ENCODE measurements at places on chromosomes 7 and 10.
A peak's percentile ranks its signal among the peaks of the same experiment; 100 is the strongest.

- no peak for DNase-seq
These were observed 643.6 kb downstream of the IPMK start for GRCh38 chr10:57624066-57624465.

GRCh38 chr7:65225422-65226006 is 148.1 kb upstream of the ZNF92 start:
- DNase-seq, result no peak

DNA sequence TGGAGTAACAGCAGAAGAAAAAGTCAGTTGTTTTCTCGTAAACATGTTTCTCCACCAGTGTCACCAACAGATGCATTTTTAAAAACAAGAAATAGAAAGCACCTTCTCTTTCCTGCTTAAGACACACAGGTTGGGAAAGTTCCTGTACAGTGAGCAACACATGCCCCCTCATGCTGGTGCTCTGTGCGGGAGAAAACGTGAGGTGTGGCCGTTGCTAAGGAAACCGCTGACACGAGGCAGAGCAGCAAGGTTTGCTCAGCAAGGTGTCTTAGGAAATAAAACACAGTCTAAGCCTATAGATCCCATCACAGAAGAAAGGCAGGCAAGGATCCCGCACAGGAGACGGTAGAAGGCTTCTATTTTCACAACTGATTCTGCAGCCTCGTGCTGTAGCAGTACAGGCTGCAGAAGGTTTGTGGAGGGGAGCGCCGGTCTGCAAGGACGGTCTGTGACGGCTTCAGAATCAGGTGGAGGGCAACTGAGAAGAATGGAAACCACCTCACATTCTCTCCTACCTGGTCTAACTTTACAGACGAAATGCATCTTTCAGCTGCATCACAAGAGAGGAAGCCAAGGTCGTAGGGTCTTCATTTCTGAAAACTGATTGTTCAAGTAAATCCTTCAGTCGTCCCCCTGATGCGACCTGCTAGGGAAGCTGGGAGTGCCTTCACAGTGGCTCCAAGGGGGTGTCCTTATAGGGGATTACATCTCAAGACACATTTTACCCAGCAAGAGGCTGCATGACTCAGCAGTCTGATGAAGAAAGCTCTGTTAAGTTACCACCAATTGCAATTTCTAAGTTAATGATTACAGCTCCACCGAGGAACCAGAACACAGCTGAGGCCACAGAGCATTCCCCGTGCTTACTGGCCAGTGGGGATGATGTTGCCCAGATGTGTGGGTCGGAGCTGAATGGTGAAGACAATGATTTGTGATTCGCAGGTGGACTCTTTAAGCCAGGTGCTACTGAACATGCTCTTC is 150.7 kb upstream of the KLF14 start:
- DNase-seq, result no peak

GRCh38 chr10:17144032-17144431 is 14.4 kb upstream of the CUBN start:
- no peak for DNase-seq

DNA sequence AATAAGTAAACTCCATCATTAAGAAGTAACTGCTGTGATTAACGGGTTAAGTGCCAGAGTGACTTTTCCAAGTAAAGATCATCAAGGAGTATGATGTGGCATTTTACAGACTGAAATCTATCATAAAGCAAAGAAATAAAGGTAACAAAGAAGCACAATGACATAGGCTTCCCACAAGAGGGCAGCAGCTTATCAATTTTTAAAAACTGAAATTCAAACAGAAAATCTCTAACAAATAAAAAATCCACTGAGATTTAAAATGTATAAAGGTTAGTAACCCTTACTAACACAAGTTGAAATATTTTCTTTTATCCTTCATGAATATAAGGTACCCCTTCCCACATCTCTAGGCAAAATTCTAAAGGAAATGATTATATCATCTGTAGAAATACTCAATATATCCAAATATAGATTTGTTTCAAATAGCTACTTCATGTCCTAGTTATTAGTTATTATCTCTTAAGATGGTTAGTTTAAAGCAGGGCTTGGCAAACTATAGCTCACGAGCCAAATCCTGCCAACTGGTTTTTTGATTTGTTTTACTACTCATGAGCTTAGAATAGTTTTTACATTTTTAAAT is 29.2 kb downstream of the FAM3C start:
- peak; percentile 42 for DNase-seq

- DNase-seq, result no peak
These were observed 152.1 kb upstream of the LYZL2 start for GRCh38 chr10:30781670-30782121.

- DNase-seq, result no peak
These were observed 7.4 kb downstream of the TMEM248 start for GRCh38 chr7:66928388-66928787.

- no peak for DNase-seq
These were observed 10.6 kb downstream of the SLC25A16 start for GRCh38 chr10:68516766-68517165.

DNA sequence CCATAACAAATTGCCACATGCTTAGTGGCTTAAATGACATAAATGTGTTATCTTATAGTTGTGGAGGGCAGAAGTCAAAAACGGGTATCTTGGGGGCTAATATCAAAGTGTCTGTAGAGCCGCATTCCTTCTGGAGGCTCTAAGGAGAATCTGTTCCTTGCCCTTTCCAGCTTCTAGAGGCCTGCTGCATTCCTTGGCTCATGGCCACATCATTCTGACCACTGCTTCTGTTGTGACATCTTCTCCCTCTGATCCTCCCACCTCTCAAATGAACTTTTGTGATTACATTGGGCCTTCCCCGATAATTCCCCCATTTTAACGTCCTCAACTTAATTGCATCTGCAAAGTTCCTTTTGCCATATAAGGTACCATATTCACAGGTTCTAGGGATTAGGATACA is 76.1 kb downstream of the CYP26A1 start:
- no peak for DNase-seq

DNA sequence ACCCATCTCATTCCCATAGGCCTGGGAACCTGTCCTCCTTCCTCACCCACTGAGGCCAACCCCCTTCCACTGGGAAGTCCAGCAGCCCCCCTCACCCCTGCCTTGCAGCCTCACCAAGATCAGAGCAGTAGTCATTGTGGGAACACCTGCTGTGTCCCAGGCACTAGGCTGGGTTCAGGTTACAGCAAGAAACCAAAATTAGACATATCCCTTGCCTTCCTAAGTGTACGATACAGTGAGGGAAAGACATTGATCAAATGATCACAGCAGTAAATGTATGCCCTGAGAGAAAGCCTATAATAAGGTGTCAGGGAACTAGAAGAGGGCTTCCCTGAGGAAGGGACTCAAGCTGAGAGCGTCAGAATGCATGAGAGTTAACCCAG is 17.0 kb upstream of the C10orf105 start:
- no peak for DNase-seq

DNA sequence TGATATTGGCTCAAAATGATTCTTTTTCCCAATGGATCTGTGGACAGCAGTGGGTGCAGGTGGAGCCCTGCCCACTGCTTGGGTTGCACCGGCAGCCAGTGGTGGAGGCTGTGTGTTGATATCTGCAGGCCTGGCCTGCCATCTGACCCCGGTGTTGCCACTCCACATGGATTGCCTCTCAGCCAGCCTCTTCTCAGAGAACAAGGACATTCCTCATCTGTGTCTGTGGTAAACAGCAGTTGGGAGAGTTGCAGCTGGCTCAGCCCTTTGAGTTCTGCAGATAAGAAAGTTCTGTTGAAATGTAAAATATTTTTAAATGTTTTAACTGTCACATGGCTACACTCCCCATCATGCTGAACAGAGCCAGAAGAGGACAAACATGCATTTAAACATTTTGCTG is 374.9 kb upstream of the CELF2 start:
- no peak for DNase-seq

DNA sequence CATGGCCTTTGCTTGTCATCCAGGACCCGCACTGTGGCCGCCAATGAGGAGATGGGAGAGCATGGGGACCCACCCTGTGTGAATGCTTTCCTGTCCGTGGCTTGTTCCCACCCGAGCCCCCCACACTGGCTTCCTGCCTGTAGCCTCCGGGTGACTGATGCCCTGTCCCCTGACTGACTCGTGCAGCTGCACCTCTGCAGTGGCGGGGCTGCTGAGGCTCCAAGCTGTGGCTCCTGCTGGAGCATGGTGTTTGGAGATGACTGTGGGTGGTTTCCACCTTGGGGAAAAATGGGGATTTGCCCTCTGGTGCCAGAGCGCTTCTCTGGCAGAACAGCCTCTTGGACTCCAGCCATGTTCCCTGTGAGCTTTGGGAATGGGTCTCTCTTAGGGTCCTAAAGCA is 2.1 kb downstream of the CAMK1D start:
- DNase-seq, result no peak

- no peak for DNase-seq
These were observed 81.0 kb downstream of the RNF216 start for GRCh38 chr7:5700391-5700985.

DNA sequence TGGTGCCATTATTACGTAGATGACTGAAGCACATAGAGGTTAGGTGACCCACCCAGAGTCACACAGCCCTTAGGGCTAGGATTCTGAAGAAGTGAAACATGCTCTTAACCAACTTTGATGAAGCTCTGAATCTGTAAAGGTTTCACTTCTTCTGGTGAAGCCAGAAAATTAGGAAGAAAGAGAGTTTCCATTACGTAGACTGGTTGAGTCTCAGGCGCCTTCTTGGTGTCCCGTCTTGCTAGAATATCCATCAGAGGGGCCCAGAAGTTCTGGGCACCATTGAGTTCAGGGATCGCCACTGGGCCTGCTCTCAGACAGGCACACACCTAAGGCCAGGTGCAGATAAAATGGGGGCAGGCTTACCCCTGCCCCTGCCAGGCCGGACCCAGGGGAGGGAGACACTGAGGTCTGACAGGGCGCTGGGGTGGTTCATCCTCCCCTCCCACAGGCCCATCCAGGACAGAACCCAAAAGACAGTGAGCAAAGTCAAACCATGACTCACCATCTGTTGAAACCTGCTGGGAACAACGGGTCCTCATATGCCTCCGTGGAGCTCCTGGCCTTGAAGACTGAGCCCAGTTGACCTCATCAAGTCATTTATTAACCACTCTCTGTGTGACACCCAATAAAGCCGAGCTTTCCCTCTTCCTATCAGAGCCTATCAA is 33.2 kb downstream of the DRGX start:
- DNase-seq, result no peak

DNA sequence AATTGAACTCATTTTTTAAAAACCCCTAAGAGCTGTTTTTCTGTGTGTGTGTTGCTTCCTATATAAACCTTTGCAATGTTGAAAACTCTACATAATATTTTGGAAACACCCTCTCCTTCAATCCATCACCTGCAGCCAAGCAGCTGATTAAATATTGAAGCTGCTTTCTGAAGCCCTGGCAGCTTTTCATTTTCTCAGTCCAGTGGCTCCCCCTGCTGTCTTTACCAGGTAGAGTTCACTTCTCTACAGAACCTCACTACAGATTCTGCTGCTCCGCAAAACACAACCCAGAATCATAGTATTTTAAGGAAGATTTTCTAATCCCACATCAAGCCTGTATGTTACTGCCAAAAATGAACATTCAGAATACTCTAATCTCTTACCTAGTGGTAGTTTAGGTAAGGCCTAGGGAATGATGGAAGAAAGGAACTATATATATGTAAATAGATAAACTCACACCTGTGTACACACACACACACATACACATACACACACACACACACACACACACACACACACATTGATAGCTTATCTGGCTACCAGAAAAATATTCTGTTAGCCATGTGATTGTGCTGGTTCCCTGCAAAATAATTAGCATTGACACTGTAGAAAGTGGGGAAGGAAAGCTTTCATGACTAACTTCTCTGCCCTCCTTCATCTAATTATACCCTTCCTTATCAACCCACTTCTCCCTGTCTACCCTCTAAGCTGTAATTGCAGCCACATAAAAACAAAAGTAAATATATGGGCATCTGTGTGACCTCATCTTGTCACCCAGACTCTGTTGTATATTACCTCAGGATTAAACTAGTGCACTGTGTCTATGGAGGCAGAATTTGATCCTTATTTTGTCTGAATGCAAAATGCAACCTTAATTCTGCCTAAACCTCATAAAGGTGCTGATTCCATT is 229.5 kb upstream of the FZD1 start:
- no peak for DNase-seq
